Metanephros (tissue), 2 donors: ENCODE measurements at places on chromosomes 6 and 20. TPM values are rescaled to one million over a fixed set of nuclear protein-coding genes. Genes with fewer than 3 reads are reported as not detected.

RING1 gene
- 39.8 TPM for total RNA-seq

TTK gene
- total RNA-seq = 8.5 TPM

LGSN gene
- 0.41 TPM for total RNA-seq

SOBP gene
- total RNA-seq = 20.4 TPM

TSPO2 gene
- total RNA-seq = 1.5 TPM

RNF39 gene
- not detected for total RNA-seq

ACSS1 gene
- total RNA-seq = 33.9 TPM

ACSS2 gene
- 38.5 TPM for total RNA-seq
